ENCODE measurements at places on chromosomes 3 and 15.

GRCh38 chr3:12405432-12406272 lies 78.6 kb upstream of the TSEN2 start:
- peak; percentile 100 for DNase-seq

GRCh38 chr15:100718075-100718980 lies 115.9 kb downstream of the ASB7 start:
- DNase-seq, result no peak

GRCh38 chr15:65275728-65276126 lies 11.0 kb downstream of the PARP16 start:
- DNase-seq, result peak; percentile 81

- peak; percentile 35 for DNase-seq
Observed at GRCh38 chr3:15923640-15924405, 126.0 kb upstream of the ANKRD28 start.

DNA sequence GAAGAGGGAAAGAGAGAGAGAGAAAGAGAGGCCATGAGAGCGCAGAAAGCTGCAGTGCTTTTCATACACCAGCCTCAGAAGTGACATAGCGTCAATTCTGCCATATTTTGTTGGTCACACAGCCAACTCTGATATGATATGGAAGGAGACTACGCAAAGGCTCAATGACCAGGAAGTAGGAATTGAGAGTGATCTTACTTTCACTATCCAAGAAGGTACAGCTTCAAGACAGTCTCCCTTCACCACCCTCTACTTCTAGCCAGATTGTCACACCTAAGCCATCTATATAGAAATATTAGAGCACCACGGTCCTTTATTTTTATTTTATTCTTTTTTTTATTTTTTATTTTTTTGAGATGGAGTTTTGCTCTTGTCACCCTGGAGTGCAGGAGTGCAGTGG lies 21.1 kb downstream of the PARP15 start:
- DNase-seq, result no peak

- peak; percentile 99 for DNase-seq
Observed at GRCh38 chr3:151976211-151977050, 103.0 kb downstream of the SUCNR1 start.

DNA sequence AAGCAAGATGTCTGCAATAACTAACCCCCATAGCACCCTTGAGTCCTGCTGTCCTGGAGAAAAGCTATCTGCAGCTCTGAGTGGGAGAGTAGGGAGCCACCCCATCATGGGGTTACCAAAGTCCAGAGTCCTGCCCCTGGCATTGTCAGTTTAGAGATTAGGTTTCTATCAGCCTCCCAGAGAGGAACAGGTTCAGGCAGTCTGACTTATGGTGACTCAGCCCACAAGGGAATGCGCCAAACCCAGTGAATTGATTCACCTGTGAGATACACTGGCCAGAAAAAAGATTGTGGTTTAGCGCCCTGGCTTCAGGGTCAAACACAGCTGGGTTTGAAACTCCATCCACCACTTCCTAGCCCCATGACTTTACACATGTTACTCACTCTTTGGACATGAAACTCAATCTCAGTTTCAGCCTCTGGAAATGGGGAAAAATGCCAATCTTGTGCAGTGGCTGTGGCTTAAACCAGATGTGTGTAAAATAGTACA lies 263.6 kb upstream of the HES1 start:
- peak; percentile 99 for DNase-seq

- DNase-seq, result no peak
Observed at GRCh38 chr15:69546182-69546581, 93.6 kb downstream of the RPLP1 start.
